ENCODE measurements at places on chromosomes 12 and 14. TPM values are rescaled to one million over a fixed set of nuclear protein-coding genes. Genes with fewer than 3 reads are reported as not detected.

Gene MLEC
- total RNA-seq = 22.1 TPM

Gene CERS5
- 42.3 TPM for total RNA-seq

Gene SLC25A21
- not detected for total RNA-seq

Gene COX14
- 52.8 TPM for total RNA-seq

Gene IL22
- not detected for total RNA-seq

Gene LUM
- total RNA-seq = not detected

Gene TAS2R20
- 0.75 TPM for total RNA-seq

Measured in CD4-positive, alpha-beta T cell (primary cell).